ENCODE measurements at places on chromosomes 1 and 21.
A peak's percentile ranks its signal among the peaks of the same experiment; 100 is the strongest.

DNA sequence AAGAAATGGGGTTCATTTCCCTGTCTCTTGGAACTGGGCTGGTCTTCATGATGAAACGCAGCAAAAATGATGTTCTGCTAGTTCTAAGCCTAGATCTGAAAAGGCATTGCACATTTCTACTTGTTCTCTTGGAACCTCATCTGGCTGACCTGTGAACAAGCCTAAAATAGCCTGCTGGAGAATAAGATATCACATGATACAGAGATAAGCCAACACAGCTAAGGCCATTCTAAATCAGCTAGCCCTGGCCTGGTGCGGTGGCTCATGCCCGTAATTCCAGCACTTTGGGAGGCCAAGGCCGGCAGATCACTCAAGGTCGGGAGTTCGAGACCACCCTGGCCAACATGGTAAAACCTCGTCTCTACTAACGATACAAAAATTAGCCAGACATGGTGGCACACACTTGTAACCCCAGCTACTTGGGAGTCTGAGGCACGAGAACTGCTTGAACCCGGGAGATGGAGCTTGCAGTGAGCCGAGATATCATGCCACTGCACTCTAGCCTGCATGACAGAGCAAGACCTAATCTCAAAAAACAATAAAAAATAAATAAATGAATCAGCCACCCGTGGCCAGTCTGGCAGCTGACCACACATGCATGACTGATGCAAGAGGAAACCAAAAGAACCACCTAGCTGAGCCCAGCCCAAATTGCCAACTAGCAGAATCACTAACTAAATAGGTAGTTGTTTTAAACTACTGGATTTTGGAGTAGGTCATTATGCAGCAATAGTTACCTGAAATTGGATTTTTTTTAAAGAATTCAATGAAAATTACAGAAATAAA is 18.0 kb downstream of the CD244 start:
- no peak for DNase-seq

GRCh38 chr1:184368354-184368753 is 18.5 kb upstream of the C1orf21 start:
- no peak for DNase-seq

GRCh38 chr1:115062542-115063004 is 26.7 kb downstream of the TSPAN2 start:
- peak; percentile 24 for DNase-seq

GRCh38 chr1:29243023-29243870 is 6.9 kb downstream of the PTPRU start:
- DNase-seq: no peak

GRCh38 chr1:154883919-154884868 is 14.1 kb upstream of the KCNN3 start:
- no peak for DNase-seq

GRCh38 chr1:11434501-11434900 is 44.5 kb upstream of the DISP3 start:
- DNase-seq: no peak

DNA sequence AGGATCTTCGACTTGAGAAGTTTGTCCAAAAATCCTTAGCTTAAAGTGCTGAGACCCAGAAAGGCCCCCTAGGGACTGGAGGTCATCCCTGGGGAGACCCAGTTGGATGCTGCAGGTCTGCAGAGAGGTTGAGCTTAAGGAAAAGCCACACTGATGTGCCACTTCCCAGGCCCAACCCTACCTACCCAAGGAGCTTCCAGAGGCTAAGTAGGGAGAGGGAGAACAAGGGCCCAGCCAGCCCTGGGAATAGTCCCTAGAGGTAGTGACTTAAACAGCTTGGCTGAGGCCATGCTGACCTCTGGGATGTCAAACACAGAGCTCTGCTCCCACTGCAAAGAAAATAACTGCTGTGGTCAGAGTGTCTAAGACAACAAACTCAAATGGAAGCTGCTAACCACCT is 693.7 kb downstream of the MATN1 start:
- DNase-seq: no peak

DNA sequence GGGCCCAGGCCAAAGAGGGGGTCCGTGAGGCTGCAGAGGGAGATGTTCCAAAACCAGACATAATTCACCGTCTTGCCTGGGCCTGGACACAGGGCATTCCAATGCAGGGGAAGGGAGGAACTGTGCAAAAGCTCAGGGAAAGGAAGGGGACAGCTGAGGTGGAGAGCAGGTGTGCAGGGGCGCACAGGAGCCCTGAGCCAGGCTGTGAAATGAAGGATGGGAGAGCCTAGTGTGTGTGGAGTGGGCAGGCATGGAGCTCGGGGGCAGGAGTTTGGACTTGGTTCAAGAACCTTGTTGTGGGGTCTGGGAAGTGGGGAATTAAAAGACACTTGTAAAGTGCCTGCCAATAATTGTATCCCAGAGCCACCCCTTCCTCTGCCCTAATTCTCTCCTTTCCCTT is 2.3 kb downstream of the TNNI1 start:
- DNase-seq: no peak

DNA sequence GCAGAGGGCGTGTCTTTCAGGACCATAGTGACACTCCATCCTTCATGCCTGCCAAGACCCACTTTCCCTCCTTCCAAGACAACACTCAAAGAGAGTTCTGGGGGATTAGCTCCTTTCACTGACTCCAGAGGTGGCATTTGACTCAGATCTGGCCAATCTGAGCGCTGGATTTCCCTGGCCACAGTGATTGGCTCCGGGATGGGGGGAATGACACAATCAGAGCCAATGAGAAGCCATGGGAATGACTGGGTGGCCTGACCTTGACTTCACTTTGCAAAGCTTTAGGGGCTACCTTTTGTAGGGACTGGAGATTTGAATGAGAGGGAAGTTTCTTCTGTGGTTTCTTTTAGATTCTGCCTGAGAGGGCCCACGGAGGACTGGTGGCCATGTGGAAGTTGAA is 26.9 kb upstream of the WNT4 start:
- no peak for DNase-seq

- no peak for DNase-seq
Measured at GRCh38 chr1:48582408-48582807, 110.4 kb upstream of the SPATA6 start.

DNA sequence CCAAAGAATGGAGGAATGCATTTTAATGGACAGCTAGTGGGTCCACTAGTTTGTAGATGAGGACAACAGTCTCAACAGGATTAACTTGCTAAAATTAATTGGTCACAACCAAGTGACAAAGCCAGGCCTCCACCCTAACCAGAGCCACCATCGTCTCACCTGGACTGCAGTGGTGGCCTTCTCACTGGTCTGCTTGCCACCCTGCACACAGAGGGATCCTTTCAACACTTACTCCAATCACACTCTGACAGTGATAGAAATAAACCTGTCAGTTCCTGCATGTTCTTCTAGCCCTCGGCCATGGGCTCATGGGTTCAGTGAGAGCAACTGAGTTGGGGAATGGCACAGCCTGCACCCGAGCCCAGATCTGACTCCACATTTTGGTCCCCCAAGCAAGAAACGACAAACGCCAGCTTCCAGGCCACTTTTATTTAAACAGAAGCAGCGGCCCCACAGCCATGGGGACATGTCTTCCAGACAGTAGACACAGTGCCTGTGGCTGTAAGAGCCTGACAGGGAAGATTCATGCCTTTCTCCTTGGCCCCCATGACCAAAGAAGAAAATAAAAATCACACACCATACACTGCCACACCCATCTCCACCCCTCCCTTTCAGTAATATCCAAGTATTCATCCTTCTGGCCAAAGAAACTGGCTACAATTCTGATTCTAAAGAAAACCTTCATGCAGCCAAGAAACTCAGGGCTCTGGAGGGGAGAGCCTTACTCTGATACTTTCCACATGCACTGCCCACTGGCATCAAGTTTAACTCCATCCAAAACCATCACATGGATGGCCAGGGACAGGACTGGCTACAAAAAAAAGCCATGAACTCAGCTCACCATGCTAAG is 37.6 kb downstream of the DHCR24 start:
- DNase-seq: no peak

- DNase-seq: peak; percentile 55
Measured at GRCh38 chr1:239976130-239976968, 115.3 kb upstream of the FMN2 start.

- no peak for DNase-seq
Measured at GRCh38 chr1:203954788-203955552, 93.6 kb downstream of the SNRPE start.

DNA sequence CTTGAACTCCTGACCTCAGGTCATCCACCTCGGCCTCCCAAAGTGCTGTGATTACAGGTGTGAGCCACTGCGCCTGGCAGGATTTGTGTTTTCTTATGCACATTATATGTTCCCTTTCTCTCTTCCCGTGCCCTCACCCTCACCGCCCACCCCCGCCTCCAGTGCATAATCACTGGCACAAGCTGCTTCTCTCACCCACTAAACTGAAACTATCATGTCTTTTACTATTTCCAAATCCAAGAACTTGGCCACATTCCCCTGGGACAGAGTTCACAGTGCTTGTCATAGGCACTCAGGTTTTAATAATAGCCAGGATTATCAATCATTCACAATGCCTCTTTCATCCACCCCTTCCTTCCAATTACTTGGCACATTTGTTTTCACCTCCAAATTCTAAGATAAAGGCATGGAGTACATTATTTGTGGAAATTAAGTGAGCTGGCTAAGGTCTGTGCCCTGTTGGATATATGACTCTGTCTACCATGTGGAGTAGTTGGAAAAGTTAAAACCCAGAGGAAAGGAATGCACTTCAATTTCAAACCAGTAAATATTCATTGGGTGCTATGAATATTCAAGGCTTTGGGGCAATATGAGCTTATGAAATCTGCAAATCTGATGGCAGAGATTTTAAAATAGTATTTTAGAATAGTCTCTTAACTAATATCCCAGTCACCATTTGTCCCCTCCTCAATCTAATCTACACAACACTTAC is 17.6 kb upstream of the MAPKAPK2 start:
- DNase-seq: no peak

GRCh38 chr1:3409366-3410141 is 44.9 kb upstream of the ARHGEF16 start:
- no peak for DNase-seq

DNA sequence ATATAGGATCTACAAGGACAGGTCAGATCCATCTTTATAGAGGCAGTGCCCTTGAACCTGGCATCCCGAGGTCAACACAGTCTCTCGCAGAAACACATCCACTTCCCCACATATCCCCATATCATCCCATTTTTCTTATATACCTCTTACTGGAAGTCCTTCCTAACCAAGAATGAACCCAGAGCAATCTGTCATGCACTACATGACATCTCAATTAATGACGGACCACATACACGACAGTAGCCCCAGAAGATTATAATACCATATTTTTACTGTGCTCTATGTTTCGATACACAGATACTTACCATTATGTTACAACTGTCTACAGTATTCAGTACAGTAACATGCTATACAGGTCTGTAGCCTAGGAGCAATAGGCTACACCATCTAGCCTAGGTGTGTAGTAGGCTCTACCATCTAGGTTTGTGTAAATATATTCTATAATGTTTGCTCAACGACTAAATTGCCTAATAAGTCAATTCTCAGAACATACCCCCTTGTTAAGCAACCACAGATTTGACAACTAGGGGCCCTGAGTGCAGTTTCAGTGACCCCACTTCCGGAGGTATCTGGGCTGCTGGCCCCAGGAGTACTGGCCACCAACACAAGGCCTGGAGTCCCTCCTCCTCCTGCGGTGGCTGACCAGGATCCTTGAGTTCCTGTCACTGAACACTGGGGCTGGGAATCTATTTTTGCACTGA is 28.1 kb downstream of the PTPN14 start:
- DNase-seq: no peak

- no peak for DNase-seq
Measured at GRCh38 chr1:12544992-12545391, 73.0 kb downstream of the DHRS3 start.

DNA sequence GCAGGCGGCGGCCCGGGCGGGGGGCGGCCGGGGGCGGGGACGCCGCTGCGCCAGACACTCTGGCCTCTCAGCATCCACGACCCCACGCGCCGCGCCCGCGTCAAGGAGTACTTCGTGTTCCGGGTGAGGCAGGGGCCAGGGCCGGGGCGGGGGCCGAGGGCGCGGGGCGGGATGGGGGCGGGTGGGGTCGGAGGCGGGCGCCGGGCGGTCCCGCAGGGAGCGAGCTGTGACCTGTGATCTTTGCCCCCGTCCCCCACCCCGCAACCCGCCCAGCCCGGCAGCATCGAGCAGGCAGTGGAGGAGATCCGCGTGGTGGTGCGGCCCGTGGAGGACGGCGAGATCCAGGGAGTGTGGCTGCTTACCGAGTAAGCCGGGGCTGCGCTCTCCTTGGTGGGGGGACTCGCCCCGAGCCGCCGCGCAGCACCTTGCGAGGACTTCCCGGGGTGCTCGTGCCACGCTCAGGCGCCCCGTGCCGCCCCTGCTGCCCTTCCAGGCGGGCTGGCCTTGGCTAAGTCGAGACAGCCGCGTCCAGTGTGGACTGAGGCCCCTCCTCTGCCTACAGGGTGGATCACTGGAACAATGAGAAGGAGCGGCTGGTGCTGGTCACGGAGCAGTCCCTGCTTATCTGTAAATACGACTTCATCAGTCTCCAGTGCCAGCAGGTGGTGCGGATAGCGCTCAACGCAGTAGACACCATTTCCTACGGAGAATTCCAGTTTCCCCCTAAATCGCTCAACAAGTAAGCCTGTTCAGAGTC is 514 bp downstream of the TPRG1L start:
- no peak for DNase-seq

- DNase-seq: no peak
Measured at GRCh38 chr1:212614453-212615200, 6.1 kb downstream of the ATF3 start.

GRCh38 chr1:157139052-157139715 is 989 bp upstream of the ETV3 start:
- DNase-seq: no peak

DNA sequence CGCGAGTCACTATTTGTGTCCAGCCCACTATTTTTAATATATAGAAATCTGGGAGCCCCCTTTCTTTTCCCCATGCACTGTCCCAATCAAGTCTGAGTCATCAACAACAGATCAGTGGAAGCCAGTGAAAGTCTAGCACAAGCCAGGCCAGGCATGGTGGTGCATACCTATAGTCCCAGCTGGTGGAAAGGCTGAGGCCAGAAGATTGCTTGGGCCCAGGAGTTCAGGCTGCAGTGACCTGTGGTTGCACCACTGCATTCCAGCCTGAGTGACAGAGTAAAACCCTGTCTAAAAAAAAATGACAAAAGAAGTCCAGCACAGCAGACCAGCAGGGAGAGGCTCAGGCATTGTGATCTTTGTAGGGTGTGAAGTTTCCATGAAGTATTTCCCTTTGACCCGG is 9.0 kb upstream of the RPL5 start:
- DNase-seq: no peak

DNA sequence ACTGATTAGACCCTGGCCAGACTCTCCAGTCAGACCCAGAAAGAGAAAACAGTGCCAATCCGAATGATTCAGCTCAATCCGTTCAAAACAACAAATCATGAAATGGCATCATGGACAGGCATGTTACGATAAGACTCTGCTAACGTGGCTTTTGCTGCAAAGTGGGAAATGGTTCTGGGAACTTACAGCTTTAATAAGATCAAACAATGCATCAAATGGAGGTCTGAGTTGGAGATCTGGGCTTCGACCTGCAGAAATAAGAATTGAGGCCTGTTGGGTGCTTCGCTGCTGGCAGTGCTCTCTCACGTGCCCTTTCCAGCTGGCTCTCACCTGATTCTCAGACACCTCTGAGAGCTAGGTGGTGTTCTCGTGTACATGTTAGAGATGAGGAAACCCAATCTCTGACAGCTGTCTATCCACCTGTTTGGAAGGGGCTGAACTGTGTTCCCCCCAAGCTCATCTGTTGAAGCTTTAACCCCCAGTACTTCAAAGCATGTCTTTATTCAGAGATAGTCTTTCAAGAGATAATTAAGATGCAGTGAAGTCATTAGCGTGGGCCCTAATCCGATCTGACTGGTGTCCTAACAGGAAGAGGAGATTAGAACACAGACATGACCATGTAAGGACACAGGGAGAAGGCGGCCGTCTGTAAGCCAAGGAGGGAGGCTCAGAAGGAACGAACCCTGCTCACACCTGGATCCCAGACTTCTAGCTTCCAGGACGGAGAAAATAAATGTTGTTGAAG is 45.5 kb upstream of the ETS2 start:
- DNase-seq: no peak
